ENCODE measurements at places on chromosomes 5 and 9.

DNA sequence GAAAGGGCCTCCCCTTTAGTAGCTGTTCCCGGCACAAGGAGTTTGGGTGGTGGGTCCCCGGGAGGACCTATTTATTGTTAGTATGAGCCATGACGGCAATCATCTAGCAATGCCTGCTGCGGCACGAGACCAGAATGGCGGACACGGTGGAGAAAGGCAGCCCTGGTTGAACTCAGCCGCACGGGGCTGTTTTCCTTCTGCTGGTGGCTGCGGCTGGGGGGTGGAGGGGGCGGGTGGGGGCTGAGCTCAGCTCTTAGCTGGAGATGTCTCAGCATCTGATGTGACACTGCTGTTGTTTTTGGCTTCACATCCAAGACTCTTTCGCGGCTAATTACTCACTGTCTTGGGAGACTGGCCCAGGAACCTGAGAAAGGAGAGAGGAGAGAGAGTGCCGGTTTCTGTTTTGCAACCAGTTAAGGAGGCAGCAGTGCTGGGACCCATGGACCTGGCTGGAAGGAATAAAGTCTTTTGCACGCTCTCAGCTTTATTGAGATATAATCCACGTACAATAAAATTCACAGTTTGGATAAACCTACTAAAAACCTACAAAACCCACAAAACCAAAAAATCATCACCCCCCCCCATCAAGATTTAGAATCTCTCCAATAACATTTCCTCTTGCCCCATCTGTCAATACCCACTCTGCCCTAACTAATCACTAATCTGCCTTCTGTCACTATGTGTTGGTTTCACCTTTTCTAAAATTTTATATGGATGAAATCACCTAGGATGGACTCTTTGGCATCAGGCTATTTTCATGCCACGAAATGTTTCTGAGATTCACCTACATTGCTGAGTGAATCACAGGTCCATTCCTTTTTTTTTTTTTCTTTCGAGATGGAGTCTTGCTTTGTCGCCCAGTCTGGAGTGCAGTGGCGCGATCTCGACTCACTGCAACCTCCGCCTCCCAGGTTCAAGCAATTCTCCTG lies 81.8 kb upstream of the NEURL1B start:
- H3K4me3 ChIP-seq = no peak overlapping the region
- DNase-seq = no peak
- no peak overlapping the region for H3K27ac ChIP-seq

DNA sequence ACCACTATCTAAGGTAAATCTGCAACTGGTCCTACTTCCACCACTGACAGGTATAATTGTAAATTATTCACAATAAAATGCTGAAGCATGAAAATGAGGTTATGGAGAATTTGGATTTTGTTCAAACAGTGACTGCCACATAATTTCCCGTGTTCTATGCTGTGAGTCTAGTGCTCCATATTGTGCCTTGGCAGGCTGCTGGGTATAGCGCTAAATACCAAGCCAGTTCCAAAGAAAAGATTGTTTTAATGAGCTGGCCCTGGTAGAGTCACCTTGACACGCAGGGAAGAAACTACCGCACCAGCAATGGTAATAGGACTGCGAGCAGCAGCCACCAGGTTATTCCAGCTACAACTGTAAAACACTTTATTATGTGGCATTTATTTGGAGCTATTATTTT lies 30.4 kb downstream of the PSMB7 start:
- H3K27me3 ChIP-seq = no peaks in the 10 kb centered on the region
- no peaks in the 10 kb centered on the region for H3K36me3 ChIP-seq
- H3K4me1 ChIP-seq = peaks cover 39% of the 10 kb centered on the region
- DNase-seq = no peak
- H3K27ac ChIP-seq = no peak overlapping the region
- no peak overlapping the region for H3K4me3 ChIP-seq

DNA sequence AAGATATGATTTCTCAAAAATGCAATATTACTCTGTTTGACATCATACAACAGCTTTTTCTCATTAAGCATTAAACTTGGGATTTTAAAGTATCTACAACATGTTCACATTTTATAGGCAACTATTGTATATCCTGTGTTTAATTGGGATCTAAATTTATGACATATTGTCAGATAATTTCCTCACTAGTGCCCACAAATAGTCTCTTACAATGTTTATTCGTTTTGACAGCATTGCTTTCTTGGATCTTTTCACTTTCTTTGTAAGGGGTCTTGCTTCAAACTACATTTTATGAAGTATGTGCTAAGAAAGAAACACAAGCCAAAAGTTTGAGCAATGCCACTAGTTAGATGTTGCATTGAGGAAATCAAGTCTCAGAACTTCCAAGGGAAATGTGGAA lies 285.1 kb downstream of the TMEM167A start:
- H3K36me3 ChIP-seq = no peaks in the 10 kb centered on the region
- no peak for DNase-seq
- H3K4me1 ChIP-seq = no peaks in the 10 kb centered on the region
- no peak overlapping the region for H3K4me3 ChIP-seq
- H3K27me3 ChIP-seq = no peaks in the 10 kb centered on the region
- no peak overlapping the region for H3K27ac ChIP-seq

- DNase-seq = no peak
- no peak overlapping the region for H3K4me3 ChIP-seq
- H3K27ac ChIP-seq = peak overlapping the region; percentile 11
- H3K27me3 ChIP-seq = no peaks in the 10 kb centered on the region
Measured at GRCh38 chr5:56837381-56837780, 22.0 kb downstream of the MAP3K1 start.

DNA sequence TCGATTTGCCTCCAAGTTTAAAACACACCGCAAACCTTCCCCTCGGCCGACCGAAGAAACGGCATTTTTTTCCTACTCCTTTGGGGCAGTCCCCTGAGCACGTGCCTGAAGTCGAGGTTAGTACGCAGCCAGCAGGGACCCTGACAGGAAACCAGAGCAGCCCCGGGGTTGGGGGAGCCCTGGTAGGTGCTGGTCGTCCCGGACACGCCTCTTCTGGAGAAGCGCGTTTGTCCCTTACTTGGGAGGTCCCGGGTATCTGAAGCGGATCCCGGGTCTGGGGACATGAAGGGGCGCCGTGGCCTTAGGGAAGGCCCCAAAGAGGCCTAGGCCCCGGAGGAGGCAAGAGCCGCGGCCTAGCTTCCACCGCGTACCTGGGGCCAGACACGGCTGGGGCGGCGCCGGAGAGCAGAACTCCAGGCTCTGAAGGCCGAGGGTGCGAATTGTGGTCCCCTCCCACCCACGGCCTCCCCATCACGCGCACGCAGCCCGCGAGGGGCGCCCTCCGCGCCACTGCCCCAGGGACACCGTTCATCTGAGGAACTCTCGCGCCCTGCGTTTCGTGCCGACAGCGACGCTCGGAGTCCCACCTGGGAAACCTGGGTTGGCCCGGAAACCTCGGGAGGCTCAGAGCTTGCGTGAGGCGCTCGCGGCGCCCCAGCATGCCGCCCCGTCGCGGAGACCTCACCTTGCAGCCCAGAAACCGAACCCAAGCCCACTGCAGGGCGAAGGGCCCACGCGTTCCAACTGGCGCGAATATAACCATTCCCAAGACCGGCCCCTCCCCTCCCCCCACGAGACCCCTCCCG lies 10.4 kb downstream of the OTP start:
- no peak overlapping the region for H3K27ac ChIP-seq
- H3K4me1 ChIP-seq = peaks cover 30% of the 10 kb centered on the region
- peaks cover 1% of the 10 kb centered on the region for H3K36me3 ChIP-seq
- DNase-seq = no peak
- H3K27me3 ChIP-seq = peaks cover 48% of the 10 kb centered on the region
- H3K4me3 ChIP-seq = no peak overlapping the region

DNA sequence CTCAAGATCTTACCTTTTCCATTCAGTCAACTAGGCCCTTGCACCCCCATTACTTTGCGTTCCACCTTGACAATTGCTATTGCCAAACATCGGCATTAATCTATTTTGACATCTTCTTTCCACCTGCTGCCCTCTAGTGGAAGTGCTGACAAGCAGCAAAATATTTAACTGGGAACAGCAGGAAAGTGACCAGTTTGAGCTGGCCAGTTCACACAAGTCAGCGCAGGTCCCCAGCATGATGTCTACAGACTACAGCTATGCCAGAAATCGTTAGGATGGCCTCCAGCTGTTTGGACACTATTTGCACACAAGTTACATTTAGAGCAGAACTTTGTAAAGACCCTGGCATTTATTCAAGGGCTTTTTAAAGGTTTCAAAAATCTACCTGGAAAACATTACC lies 160.1 kb downstream of the GHR start:
- DNase-seq = peak; percentile 3
- H3K36me3 ChIP-seq = no peaks in the 10 kb centered on the region
- no peak overlapping the region for H3K4me3 ChIP-seq
- H3K4me1 ChIP-seq = peaks cover 2% of the 10 kb centered on the region
- H3K27ac ChIP-seq = no peak overlapping the region

DNA sequence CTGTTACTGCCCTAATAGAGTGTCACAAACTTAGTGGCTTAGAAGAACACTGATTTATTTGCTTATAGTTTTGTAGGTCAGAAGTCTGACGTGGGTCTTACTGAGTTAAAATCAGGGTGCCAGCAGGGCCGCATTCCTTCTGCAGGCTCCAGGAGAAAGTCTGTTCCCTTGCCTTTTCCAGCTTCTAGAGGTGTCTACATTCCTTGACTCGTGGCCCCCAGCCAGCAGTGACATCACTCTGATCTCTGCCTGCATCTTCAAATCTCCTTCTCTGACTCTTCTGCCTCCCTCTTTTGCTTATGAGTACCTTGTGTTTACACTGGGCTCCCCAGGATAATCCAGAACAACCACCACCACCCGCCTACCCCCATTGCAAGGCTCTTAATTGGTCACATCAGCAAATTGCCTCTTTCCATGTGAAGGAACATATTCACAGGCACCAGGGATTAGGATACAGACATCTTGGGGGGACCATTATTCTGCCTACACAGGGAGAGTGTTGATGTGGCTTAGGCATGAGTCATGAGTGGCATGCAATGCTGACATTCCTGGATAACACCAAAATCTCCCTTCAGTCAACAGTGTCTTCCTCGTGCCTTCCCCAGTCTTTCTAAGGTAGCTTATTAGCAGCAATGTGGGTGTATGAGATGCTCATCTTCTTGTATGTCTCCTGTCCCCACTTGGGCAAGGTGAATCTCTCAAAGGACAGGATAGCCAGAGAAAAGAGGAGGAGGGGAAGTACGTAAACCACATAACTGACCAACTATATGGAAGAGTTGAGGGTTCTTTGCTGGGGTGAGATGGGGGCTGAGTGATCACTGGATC lies 24.4 kb downstream of the CYFIP2 start:
- no peaks in the 10 kb centered on the region for H3K27me3 ChIP-seq
- peaks cover 10% of the 10 kb centered on the region for H3K36me3 ChIP-seq
- DNase-seq = no peak
- peak overlapping the region; percentile 9 for H3K4me3 ChIP-seq
- H3K4me1 ChIP-seq = peaks cover 88% of the 10 kb centered on the region

- H3K27ac ChIP-seq = no peak overlapping the region
- no peaks in the 10 kb centered on the region for H3K36me3 ChIP-seq
- H3K4me3 ChIP-seq = no peak overlapping the region
- H3K4me1 ChIP-seq = no peaks in the 10 kb centered on the region
- DNase-seq = no peak
Measured at GRCh38 chr5:88967633-88968585, 84.9 kb upstream of the MEF2C start.

GRCh38 chr9:119852390-119852789 lies 483.2 kb upstream of the BRINP1 start:
- H3K27me3 ChIP-seq = no peaks in the 10 kb centered on the region
- no peaks in the 10 kb centered on the region for H3K4me1 ChIP-seq
- no peak for DNase-seq
- H3K27ac ChIP-seq = no peak overlapping the region
- H3K36me3 ChIP-seq = no peaks in the 10 kb centered on the region

- no peaks in the 10 kb centered on the region for H3K27me3 ChIP-seq
- no peaks in the 10 kb centered on the region for H3K36me3 ChIP-seq
- H3K4me1 ChIP-seq = no peaks in the 10 kb centered on the region
- H3K4me3 ChIP-seq = no peak overlapping the region
- DNase-seq = no peak
Measured at GRCh38 chr9:103245369-103245768, 250.2 kb downstream of the CYLC2 start.

- H3K27ac ChIP-seq = no peak overlapping the region
- H3K36me3 ChIP-seq = no peaks in the 10 kb centered on the region
- no peak overlapping the region for H3K4me3 ChIP-seq
- peaks cover 7% of the 10 kb centered on the region for H3K27me3 ChIP-seq
- DNase-seq = no peak
- no peaks in the 10 kb centered on the region for H3K4me1 ChIP-seq
Measured at GRCh38 chr9:117290856-117291622, 123.8 kb downstream of the ASTN2 start.

DNA sequence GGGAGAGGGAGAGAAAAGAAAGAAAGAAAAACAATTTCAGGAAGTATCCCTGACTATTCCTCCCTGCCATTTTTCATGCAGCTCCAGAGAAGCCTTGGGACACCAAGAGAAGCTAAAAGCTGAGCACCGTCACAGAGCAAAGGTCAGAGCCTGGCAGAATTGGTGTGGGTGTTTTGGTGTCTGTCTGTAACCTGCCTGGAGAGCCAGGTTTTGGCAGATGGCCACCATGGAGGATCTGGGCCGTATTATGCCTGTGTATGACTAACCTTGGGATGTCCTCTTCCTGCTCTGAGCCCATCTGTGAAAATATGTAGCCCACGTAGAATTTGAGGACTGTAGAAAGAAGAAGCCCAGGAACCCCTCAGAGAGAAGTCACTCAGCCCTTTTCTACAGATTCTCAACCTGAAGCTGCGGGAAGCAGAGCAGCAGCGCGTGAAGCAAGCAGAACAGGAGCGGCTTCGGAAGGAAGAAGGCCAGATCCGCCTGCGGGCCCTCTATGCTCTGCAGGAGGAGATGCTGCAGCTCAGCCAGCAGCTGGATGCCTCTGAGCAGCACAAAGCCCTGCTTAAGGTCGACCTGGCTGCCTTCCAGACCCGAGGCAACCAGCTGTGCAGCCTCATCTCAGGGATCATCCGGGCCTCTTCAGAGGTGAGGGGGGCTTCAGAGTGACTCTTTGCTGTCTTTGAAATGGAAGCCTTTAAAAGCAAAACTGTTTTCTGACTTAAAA lies 18.8 kb downstream of the GLE1 start:
- H3K27ac ChIP-seq = peak overlapping the region; percentile 46
- H3K4me1 ChIP-seq = no peaks in the 10 kb centered on the region
- no peak overlapping the region for H3K4me3 ChIP-seq
- H3K36me3 ChIP-seq = peaks cover 87% of the 10 kb centered on the region
- H3K27me3 ChIP-seq = no peaks in the 10 kb centered on the region

- peaks cover 13% of the 10 kb centered on the region for H3K27me3 ChIP-seq
- H3K4me1 ChIP-seq = no peaks in the 10 kb centered on the region
- no peaks in the 10 kb centered on the region for H3K36me3 ChIP-seq
- no peak overlapping the region for H3K4me3 ChIP-seq
- no peak for DNase-seq
Measured at GRCh38 chr9:120336753-120337090, 243.2 kb downstream of the CDK5RAP2 start.

GRCh38 chr5:33372721-33373472 lies 67.9 kb upstream of the TARS1 start:
- H3K36me3 ChIP-seq = no peaks in the 10 kb centered on the region
- no peak overlapping the region for H3K4me3 ChIP-seq
- no peaks in the 10 kb centered on the region for H3K4me1 ChIP-seq
- no peak for DNase-seq
- no peaks in the 10 kb centered on the region for H3K27me3 ChIP-seq

GRCh38 chr9:136618580-136619547 lies 43.9 kb upstream of the EGFL7 start:
- peaks cover 3% of the 10 kb centered on the region for H3K27me3 ChIP-seq
- no peak overlapping the region for H3K27ac ChIP-seq
- no peak overlapping the region for H3K4me3 ChIP-seq

- peaks cover 2% of the 10 kb centered on the region for H3K27me3 ChIP-seq
- no peaks in the 10 kb centered on the region for H3K4me1 ChIP-seq
- H3K4me3 ChIP-seq = no peak overlapping the region
- H3K27ac ChIP-seq = no peak overlapping the region
Measured at GRCh38 chr9:18263377-18263776, 210.6 kb upstream of the ADAMTSL1 start.

GRCh38 chr5:138574744-138575193 lies 432 bp downstream of the HSPA9 start:
- peaks cover 4% of the 10 kb centered on the region for H3K36me3 ChIP-seq
- DNase-seq = no peak
- H3K27ac ChIP-seq = peak overlapping the region; percentile 99
- H3K4me1 ChIP-seq = peaks cover 26% of the 10 kb centered on the region
